Hypothalamus (tissue), 51 donors: ENCODE measurements at places on chromosomes 7 and 10.
A peak's percentile ranks its signal among the peaks of the same experiment; 100 is the strongest.

- no peak for DNase-seq
These were observed 100.0 kb downstream of the LSM5 start for GRCh38 chr7:32390210-32390609.

GRCh38 chr7:1758028-1758858 is 88.2 kb downstream of the ELFN1 start:
- no peak for DNase-seq

DNA sequence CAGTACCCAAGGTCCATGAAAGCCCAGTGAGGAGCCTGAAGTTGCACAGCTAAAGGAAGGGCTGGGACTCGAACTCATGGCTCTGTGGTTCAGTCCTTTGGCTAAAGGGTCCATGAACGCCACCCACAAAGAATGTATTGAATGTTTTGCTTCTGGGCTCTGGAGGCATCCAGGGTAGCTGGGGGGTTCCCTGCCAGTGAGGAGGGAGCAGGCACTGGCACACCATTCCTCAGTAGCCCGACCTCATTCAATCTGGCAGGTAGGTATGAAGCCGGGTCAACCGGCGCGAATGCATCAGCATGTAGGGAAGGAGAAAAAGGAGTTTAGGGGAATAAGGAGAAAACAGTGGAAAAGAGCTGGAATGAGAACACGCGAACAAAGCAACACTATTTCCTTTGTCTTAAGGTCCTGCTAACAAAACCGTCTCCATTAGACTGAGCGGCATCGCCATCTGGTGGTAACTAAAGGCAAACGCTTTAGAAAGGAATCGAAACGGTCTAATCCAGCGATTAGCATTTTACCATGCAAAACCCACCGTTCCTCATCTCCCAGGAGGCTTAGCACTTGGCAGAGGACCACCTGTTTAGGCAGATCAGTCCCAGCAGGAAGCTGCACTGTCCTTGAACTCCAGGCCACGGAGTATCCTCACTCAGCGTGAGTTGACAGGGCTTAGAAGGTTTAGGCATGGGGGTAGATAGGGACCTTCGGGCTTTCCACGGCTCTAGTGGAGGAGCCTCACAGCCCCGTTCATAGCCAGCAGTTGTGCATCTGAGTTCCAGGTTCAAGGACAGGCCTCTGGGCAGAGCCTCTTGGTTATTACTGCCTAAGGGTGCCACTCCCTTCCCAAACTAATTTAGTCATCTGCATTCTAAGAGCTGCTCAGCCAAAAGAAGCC is 122.8 kb downstream of the UBE2H start:
- peak; percentile 13 for DNase-seq

- no peak for DNase-seq
These were observed 99.8 kb downstream of the DYNC2I1 start for GRCh38 chr7:158955932-158956804.

DNA sequence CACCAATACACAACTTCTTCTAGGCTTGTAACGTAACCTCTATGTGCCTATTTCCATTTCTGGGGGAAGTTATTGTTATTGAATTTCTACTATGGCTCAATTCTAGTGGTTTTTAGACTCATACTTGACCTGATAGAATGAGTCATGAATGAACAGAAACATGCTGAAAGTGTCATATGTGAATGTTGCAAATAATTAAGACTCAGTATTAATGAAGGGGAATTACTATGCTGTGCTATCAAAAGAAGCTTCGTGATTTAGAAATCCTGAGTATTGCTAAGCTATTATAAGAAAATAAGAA is 135.1 kb upstream of the ZWINT start:
- no peak for DNase-seq

DNA sequence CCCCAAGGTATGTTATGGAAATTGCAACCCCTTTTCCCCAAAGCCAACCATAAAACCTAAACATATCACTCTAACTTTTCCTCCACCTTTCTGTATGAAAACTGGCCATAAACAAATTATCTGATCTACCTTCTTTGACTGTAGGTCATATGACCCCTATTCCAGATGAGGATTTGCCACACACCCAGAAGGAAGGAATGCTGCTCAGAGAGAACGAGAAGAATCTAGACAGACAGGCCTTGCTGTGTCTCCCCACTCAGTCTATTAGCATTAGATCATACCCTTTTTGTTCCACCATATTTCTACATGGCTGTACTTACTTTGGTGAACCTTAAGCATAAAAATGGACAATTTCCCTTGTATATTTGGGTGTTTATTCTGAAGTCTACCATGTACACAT is 113.0 kb upstream of the PHYHIPL start:
- DNase-seq = no peak

GRCh38 chr7:80491462-80491861 is 20.4 kb downstream of the GNAT3 start:
- DNase-seq = no peak

DNA sequence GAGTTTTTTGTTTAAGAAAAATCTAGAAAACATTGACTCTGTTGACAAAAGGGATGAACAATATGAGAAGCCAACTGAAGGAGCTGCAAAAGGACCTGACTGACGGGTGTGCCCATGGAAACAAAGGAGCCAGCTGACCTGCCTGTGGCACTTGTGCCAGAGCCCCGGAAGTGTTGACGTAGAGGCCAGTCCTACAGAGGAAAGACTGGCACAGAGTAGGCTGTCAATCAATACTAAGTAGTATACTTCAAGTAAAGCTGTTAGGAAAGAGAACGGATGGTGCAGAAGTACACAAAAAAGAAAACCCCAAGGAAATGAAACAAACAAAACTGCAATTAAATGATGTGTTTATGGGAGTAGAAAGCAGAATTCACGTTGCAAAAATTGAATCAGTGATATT is 19.0 kb upstream of the ABI1 start:
- DNase-seq = no peak

GRCh38 chr7:3107889-3108570 is 64.4 kb upstream of the CARD11 start:
- no peak for DNase-seq

DNA sequence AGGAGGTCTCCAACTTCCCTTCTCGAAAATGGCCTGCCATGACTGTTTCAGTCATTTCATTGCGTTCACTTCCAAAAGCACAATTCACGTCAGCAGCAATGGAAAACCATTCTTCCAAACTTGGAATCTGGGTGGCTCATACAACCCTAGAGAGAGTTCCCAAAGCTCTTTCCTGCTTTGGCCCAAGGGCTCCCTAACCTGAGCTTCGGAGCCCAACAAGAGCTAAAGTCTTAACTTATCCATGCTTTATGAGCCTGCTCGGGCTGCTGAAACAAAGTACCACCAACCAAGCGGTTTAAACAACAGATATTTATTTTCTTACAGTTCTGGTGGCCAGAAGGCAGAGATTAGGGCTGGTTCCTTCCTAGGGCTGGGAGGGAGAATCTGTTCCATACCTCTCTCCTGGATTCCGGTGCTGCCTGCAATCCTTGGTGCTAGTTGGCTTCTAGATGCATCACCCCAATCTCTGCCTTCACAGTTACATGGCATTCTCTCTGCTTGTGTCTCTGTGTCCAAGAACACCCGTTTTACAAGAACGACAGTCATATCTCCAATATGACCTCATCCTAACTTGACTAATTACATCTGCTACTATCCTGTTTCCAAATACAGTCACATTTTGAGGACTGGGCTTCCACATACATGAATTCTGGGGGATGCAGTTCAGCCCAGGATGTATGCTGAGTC is 33.5 kb downstream of the CAMK2B start:
- no peak for DNase-seq

DNA sequence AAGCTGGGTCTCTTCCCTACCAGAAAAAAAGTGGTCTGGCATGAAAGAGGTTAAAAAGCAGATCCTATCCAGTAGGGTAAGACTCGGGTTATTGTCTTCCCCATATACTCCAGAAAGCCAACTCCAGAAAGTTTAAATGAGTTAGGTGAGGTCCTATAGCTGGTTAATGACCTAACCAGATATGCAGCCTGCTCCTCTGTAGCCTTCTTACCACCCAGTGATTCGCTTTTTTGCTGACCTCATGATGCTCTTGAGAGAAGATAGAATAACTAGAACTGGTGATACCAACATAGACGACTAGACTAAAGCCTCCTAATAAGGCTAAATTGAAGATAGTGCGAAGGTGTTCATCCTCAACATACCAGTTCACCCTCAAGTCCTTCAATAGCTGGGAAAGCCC is 675 bp upstream of the GIMAP1 start:
- no peak for DNase-seq
